ENCODE measurements at places on chromosomes 2 and 18.

DNA sequence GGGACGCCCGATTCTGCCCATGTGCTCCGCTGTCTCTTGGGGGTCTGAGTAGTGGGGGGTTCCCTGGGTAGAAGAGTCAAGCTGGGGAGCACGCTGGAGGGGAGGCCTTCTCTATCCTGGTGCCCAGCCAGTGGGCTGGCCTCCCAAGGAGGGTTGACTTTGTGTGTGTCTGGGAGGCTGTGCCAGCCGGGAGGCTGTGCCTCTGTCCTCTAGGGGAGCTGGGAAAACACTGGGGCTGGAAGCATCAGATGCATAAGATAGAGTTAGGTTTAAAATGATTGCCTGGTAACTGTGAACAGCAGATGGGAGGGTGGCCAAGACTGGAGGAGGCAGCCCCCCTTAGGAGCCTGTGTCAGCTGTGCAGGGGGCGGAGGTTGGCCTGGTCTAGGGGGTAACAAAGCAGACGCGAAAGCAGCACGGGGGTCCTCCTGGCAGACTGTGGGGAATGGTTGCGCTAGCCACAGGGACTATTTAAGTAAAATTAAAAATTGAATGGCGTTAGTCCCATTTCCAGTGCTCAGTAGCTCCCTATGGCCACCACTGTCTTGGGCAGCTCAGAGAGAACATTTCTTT lies 1.3 kb downstream of the ING5 start:
- DNase-seq, result peak; percentile 35

DNA sequence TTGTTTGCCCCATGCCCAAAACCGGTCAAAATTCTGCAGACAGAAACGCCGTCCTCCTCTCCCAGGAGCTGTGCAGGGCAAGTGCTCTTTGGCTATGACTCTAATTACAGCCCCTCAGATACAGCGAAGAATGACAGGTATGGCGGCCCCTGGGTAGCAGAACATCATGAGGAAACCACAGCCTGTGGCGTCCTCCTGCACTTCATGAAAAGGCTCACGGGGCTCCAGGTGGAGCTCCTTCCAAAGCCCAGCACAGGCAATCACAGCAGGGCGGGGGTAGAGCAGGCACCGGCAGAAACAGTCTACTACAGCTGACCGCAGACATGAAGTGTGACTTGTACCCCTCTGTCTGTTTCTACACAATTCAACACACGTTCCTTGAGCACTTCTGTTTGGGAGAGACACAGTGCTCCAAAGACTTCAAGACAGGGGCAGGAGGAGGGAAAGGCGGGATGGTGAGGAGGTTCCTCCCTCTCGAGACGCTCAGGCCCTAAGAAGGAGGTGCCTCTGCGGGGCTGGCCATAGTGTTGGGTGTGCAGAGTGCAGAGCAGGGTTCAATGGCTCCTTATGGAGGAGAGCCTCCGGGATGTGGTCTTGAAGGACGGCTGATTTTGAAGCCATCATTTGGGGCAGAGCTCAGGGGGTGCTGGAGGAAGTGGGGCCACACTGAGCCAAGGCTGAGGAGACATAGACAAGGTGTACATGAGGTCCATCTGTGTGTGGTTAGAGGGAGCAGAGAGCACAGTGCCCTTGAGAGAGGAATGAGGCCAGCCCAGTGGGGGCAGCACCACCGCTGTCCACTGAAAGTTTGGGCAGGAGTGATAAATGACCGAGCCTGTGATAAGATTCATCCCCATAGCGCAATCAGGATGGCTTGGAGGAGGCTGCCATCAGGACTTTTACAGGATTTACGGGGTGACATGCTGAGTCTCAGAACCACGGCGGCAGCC lies 468.3 kb downstream of the EIPR1 start:
- DNase-seq, result no peak

GRCh38 chr2:74327627-74328026 lies 15.6 kb downstream of the SLC4A5 start:
- DNase-seq, result no peak

- no peak for DNase-seq
These were observed 118.3 kb downstream of the TMEM18 start for GRCh38 chr2:558879-559278.

GRCh38 chr2:235988271-235989015 lies 179.7 kb downstream of the GBX2 start:
- DNase-seq, result no peak

GRCh38 chr2:181952404-181953226 lies 33.0 kb upstream of the PPP1R1C start:
- no peak for DNase-seq

GRCh38 chr18:79423211-79424007 lies 27.7 kb downstream of the NFATC1 start:
- no peak for DNase-seq

DNA sequence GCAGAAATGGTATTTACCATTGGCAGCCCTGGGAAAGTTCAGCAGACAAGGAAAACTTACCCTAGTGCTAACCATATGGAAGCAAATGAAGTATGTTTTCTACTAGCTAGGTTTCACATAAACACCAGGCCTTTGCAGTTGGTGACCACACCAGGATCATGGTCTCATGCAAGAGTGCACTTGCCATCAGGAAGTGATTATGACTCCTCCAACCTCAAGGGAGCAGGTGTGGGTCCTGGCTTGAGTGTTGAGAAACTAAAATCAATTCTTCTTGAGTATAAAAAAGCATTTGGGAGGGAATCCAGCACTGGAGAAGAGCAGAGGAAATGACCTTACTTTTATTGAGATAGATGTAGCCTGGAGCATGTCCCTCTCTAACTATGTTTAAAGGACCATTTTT lies 56.8 kb upstream of the SPAG16 start:
- DNase-seq, result no peak

DNA sequence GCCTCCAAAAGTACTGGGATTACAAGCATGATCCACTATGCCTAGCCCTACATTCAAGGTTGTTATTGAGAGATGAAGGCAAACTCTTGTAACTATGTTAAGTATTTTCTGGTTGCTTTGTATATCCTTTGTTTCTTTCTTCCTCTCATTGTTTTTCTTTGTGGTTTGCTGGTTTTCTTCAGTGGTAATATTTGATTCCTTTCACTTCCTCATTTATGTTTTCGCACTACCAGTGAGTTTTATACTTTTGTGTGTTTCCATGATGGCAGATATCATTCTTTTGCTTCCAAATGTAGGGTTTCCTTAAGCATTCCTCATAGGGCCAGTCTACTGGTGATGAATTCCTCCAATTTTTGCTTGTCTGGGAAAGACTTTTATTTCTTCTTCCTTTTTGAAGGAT lies 90.2 kb downstream of the NCK2 start:
- no peak for DNase-seq

DNA sequence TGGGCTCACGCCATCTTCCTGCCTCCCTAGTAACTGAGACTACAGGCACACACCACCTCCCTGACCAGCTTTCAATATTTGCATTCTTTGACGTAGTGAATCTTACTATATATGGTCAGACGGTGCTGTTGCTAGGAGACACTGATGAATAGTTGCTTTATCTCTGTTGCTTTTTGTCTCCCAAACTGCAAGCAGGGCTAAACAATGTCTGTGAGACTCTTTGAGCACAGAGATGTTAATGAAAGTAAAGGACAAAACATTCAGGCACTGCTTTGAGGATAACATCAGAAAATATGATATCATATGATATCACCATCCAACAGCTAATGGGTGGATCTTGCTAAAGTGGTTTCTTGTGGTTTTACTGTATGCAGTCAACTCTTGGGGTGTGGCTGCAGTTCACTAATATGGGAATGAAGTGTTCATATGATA lies 43.0 kb downstream of the EMILIN2 start:
- DNase-seq, result no peak

DNA sequence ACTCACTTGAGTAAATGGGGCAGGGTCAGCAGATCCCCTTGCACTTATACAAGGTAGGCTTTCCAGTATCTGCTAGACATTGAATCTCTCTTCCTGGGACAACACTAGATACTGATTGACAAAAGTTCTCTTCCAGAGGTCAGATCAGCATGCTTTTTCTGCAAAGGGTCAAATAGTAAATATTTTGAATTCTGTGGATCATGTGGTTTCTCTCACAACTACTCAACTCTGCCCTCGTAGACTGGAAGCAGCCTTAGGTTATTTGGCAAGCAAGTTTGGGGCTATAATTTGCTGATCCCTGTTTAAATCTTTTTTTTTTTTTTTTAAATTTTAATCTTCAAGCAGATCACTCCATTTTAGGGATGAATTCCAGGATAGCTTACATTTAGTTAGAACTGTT lies 17.4 kb upstream of the NABP1 start:
- DNase-seq, result no peak

GRCh38 chr2:46909771-46910419 lies 5.7 kb downstream of the MCFD2 start:
- DNase-seq, result peak; percentile 46

- DNase-seq, result no peak
These were observed 85.7 kb downstream of the PXDN start for GRCh38 chr2:1658394-1659151.

DNA sequence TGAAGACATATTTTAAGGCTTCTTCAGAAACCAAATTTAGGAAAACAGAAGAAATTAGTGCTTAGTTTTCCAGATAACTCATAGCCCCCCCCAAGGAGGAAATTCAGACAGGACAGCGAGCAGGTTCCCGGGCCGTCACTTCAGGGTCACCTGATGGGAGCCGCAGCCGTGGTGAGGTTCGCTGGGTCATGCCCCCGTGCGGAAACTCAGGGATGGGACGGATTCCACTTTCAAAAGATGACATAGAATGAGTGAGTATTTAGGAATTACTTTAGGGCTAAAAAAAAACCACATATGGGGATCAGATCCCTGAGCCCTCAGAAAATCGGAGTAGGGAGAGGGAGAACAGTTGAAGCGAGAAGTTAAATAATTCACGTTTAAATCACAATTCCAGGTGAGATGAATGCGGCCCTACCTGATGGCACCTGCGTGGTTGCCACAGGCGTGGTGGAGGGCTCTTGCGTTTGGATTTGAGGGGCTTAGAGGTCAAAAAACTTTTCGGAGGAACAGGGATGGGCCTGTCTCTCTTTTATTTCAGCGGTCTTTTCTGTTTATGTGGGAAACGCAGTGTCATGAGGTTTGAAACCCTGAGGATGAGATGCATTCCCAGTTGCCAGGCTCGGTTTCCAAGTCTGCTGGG lies 114.4 kb downstream of the NFATC1 start:
- no peak for DNase-seq

- no peak for DNase-seq
These were observed 2.9 kb downstream of the CHRND start for GRCh38 chr2:232528746-232529460.

DNA sequence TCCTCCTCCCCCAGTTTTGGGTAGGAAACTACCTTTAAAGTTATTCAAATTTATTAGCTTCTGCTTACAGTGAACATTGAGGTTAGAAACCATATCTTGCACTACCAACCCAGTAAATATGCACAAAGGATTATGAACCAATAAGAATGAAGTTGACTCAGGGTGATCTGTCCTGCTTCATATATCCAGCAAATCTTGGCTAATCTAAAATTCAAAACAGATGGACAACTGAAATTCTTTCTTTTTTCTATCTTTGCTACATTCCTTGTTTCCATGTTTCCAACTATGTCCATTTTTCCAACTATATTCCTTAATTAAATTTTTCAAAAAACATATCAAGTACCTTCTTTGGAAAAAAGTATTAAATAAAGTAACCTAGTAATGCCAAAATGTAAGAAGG lies 149.3 kb downstream of the FAM124B start:
- no peak for DNase-seq

DNA sequence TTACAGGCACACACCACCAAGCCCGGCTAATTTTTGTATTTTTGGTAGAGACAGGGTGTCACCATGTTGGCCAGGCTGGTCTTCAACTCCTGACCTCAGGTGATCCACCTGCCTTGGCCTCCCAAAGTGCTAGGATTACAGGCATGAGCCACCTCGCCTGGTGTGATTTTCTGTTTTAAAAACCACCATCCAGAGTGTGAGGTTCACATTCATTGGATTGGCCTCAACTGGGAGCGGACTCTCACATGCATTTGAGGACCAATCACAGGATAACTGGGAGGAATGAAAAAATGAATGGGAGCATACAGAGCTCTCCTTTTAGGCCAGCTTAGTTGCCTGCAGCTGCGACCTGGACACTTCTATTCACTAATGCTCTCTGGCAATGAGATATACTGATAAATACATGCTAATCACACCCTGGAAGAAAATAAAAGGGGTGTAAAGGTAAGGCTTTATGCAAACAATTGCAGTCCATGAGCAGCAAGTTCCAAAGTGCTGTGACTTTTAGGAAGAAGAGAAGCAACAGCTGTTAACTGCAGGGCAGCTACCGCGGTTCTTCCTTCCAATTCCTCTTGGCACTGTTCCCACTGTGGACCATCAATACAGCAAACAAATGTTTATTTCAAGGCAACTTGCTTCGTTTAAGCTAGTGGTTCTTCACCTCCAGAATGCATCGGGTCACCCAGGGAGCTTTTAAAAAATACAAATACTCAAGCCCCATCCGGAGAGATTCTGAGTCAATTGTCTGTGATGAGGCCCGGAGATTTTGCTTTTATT lies 49.5 kb upstream of the FZD5 start:
- DNase-seq, result no peak

DNA sequence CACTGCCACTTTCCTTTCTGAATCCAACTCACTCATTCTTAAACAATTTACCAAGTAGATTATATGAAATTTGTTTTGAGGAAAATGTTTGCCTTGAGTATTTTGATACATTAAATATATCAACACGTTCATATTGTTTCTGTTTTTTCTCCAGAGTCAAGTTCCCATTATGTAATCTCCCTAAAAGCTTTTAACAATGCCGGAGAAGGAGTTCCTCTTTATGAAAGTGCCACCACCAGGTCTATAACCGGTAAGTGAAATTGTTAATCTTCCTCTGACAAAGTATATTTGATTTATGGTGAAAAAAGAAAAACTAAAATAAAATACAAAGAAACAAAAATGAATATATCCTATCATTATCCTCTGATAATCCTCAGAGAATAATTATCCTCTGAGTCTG lies 838.6 kb downstream of the MBD2 start:
- no peak for DNase-seq

- no peak for DNase-seq
These were observed 14.5 kb downstream of the DGKD start for GRCh38 chr2:233368756-233369155.

GRCh38 chr2:53036196-53036595 lies 731.4 kb upstream of the CHAC2 start:
- no peak for DNase-seq

DNA sequence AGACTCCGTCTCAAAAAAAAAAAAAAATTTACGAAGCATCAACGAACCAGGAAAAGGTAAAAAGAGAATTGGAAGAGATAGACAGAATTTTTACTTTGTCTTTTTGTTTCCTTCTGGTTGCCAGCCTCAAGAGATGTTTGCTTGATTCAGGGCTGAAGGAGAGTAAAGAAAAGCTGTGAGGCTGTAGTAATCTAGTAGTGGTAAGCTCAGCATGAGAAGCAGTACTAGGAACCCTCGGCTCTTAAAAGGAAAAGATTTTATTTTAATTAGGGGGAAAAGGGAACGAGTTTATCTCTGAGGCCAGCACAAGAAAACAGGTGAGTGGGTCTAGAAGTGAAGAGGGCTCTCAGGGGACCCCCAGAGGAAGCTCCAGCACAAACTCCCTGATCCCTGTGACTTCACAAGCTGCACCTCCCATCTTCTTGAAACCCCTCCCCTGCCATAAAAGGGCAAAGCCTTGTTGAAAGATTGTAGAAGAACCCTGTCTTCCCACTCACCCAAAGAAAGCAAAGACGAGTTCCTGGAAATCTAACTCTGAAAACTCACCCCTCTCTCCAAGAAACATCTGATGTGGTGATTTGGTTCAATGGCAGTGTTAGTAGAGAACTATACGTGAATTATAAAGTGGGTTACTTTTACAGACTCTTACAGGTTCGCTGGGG lies 8.6 kb downstream of the RBMS1 start:
- no peak for DNase-seq

- no peak for DNase-seq
These were observed 68.2 kb downstream of the UBR3 start for GRCh38 chr2:169895294-169895985.

GRCh38 chr2:36473230-36473629 lies 117.7 kb downstream of the CRIM1 start:
- DNase-seq, result no peak

Data from cerebellum (tissue), 4 donors.